Urinary bladder (tissue), 4 donors: ENCODE measurements at places on chromosomes 5 and 9.

DNA sequence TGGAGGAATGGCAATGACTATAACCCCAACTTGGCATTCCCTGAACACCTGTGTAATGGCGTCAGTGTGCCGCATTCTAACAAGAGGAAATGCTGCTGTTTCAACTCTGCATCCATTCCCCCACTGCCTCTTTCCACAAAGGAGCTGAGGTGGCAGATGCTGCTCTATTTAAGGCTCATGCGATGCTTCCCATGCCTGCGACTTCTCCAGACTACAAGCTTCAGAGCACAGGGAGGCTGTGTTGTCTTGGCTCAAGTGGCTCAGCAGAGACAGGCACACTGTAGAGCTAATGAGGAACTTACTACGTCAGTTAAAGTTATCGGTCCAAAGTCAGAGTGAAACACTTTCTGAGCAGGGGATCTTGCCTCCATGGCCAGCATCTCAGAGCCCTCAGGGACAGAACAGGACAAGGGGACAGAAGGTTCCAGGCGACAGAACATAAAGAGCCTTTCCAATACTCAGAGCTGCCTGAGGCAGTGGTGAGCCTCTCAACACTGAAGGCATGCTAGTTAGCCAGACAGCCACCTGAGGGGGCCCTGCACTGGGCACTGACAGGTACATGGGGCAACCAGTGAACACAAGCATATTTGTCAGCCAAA is 21.8 kb downstream of the TNIP1 start:
- no peak for DNase-seq

DNA sequence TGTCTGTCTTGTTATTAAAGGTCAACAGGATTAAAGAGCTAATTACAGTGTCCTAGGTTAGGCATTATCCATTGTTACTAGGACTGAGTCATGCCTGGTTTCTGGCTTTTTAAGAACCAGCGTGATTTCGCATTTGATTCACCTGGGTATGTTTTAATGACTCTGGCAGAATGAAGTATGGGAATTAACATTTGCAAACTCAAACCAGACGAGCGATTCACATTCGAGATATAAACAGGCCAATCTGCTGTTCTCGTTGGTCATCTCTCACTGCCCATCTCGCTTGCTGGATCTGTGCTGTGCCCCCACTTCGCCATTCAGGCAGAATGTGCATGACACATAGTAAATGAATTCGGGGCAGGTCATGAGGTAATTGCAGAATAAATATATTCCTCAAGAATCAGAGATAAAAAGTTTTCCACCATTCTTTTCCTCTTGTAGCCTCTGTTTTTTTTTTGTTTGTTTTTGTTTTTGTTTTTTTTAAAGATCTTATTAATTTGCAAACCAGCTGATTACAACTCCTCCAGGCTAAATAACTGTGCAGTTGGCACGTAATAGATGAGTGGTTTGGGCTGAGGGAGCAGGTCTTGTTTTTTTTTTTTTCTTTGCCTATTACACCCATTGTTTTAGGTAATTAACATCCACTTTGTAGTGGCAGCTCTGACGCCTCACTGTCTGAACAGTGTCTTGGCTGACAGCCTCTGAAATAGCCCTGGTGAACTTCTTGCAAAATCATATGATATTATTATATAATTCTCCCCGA is 313.5 kb upstream of the MSX2 start:
- DNase-seq = no peak

- DNase-seq = no peak
Observed at GRCh38 chr5:59173578-59173977, 590.7 kb downstream of the RAB3C start.

DNA sequence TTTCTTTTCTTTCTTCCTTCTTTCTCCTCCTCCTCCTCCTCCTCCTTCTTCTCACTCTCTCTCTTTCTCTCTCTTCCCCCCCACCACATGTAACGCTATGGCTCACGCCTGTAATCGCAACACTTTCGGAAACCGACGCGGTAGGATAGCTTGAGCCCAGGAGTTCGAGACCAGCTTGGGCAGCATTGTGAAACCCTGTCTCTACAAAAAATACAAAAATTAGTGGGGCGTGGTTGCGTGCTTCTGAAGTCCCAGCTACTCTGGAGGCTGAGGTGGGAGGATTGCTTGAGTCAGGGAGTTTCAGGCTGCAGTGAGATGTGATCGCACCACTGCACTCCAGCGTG is 736 bp upstream of the GLDC start:
- no peak for DNase-seq

DNA sequence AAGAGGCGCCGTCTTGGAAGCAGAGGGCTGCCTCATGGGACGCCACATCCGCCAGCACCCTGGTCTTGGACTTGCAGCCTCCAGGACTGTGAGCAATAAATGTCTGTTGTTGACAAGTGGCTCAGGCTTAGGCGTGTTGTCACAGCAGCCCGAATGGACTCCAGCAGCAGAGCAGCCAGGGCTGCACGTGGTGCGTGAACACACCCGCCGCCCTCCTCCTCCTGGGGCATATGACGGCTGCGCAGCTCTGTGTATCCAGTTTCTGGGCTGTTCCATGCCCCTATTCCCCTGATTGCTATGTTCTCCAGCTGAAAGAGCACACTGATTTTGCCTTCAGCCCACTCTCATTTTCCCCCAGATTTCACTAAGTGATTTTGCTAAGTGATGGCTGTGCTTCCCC is 36.0 kb upstream of the CLPTM1L start:
- DNase-seq = no peak

DNA sequence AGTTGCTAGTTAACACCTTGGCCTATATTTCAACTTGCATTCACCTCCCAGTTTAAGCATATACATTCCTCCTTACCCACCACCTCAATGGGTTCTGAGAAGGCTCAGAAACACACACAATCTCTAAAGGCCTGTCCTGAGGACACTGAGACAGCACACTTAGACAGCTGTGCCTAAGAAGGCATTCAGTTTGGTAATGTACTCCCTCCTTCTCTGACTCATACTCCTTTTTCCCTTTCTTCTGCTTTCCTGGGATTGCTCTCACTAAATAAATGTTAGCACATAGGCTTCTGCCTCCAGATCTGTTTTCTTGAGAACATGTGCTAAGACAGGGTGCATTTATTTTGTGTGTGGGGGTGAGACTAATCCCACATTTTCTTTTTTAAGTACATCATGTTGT is 456.8 kb upstream of the CDH6 start:
- DNase-seq = no peak

- DNase-seq = no peak
Observed at GRCh38 chr5:45643056-45643455, 53.1 kb downstream of the HCN1 start.

DNA sequence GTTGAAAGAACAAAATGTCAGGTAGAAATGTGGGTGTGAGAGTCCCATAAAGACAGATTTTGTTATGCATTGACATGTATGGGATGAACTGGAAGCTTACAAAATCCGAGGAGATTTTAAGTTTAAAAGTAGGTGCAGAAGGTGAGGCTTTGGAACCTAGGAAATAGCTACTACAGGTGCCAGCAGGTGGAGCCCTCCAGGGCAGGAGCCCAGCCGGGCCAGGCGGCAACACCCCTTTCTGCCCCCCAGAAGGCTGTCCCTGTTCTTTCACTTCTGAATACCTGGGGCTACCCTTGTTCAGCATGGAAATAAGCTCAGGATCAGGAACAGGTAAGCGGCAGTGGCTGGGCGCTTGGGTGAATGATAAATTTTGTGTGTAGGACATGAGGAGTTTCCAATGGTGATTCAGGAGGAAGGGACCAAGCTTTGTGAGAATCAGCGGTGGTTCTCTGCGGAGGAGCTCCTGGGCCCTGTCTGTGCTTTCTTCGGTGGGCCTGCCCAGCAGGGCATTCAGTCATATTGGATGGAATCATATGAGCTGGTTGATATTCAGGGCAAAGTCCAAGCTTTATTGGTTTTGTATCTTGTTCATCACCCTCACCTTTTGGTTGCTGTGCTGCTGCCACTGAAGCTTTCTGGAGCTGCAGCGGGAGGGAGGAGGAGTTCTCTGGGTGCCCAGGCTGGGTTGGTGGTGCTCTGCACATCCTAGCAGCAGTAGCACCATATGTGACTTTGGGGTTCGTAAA is 12.3 kb downstream of the PCBD2 start:
- DNase-seq = no peak

GRCh38 chr5:149434162-149435014 is 55.3 kb upstream of the IL17B start:
- no peak for DNase-seq

DNA sequence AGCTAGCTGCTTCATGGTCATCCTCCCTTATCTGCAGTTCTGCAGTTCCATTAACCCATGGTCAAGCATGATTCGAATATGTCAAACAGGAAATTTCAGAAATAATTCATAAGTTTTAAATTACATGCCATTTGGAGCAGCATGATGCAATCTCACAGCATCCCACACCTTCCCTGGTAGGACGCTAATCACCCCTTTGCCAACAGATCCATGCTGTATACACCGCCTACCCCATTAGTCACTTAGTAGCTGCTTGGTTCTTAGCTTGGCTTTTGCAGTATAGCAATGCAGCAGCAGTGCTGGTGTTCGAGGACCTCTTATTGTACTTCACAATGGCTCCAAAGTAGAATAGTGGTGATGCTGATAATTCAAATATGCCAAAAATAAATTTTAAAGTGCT is 739.7 kb upstream of the CDH9 start:
- no peak for DNase-seq

DNA sequence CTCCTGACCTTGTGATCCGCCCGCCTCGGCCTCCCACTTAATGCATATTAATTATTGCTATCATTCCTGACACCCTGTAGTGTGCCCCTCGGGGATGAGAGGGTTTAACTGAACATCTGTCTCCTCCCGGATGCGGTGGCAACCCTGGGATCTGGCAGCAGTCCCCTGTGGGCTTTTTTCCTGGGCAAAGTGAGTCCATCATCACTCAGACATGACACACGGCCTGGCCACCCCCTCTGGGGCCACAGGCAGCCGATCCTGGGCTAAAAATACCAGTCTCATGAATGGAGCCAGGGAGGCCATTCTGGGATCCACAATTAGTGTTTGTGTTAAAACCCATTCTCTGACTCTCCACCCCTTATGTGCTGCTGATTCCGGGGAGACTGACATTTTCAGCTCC is 161.2 kb downstream of the RGS3 start:
- DNase-seq = no peak

- no peak for DNase-seq
Observed at GRCh38 chr5:44911501-44911900, 102.8 kb downstream of the MRPS30 start.

- no peak for DNase-seq
Observed at GRCh38 chr5:148343603-148344487, 8.5 kb downstream of the SPINK9 start.

- no peak for DNase-seq
Observed at GRCh38 chr9:110753731-110754231, 85.2 kb downstream of the MUSK start.

- no peak for DNase-seq
Observed at GRCh38 chr5:142073362-142073988, 35.1 kb upstream of the NDFIP1 start.

DNA sequence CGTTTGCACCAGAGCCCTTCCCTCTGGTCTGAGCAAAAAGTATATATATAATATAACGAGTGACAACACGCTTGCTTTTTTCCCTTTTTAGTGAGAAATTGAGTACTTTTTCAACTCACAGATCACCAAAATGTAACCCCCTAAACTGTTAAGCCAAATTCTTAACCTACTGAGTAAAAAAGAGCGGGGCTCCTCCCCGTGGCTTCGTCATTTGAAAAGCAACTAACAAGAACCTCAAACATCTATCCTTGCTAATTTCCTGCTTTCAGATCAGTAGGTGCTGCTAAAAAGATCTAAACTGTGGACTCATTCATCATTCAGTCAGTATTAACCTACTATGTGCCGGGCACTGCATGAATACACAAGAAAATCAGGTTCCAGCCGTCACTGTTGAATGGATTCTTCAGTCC is 1.0 kb upstream of the PTBP3 start:
- no peak for DNase-seq

GRCh38 chr5:54870271-54870670 is 115.1 kb downstream of the ESM1 start:
- DNase-seq = no peak

- no peak for DNase-seq
Observed at GRCh38 chr5:20469792-20470191, 481.8 kb upstream of the CDH18 start.

GRCh38 chr5:761059-761771 is 23.3 kb downstream of the ZDHHC11B start:
- DNase-seq = no peak

DNA sequence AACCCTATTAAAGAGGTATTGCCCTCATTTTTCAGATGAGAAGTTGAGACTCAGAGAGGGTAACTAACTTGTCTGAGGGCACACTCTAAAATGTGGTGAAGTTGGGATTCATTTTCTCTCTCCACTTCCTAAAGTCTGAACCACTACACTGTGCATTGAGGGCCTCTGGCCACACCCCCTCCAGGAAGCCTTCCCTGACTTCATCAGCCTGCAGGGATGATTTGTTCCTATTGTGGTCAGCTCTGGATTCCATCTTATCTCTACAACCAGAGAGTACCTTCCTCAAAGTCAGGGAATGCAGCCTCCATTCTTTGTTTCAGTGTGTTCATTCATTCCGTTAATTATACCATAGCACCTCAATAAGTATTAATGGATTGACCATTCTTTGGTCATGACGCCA is 356.0 kb upstream of the PANK3 start:
- DNase-seq = no peak

- DNase-seq = no peak
Observed at GRCh38 chr5:170067152-170067551, 38.5 kb upstream of the FOXI1 start.

DNA sequence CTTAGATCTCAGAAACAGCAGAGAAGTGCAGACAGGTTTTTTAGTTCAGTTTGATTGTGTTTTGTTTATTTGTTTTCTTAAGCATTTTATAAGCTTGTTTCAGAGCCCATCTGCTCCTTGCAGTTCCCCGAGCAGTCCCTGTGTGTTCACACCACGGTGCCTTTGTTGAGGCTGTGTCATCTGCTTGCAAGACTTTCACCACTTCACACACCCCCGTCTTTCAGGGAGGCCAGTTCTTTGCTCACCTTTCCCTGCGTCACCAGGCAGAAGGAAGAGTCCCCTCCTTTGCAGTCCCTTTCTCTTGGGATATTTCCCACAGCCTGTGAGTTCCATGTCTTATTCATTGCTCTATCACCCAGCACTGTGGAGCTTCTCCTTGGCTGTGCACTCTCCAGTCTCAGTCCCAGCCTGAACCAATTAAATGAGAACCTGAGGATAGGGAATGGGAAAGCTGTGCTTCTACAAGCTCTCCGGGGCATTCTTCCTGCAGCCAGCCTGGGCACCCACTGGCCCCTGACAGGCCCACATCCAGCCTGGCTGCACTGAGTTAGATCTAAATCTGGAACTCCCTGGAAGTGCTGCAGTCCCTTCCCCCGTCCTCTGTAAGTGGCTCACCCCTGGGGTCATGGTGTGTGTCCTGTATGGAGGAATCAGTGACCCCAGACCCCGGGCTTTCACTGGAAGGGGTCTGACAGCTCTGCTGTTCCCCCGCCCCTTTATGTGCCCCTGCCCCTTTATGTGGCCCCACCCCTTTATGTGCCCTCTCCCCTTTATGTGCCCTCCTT is 5.5 kb downstream of the MVB12B start:
- DNase-seq = no peak

DNA sequence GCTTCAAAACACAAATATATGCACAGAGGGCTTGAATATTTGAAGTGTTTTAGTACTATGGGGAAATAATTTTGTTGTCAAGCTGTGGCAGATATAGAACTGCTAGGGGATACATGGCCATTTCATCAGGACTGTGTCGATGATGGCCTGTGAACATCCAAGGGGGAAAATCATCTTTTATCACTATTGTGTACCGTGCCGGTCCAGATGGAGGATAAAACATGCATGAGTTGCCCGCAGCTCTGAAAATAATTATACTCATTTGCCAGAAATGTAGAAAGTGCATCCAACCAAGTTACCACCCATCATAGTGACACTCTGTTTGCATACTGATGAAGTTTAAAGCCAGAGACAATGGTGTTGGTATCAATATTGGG is 405.9 kb downstream of the ZSWIM6 start:
- DNase-seq = no peak

- DNase-seq = no peak
Observed at GRCh38 chr9:33837138-33837537, 20.2 kb downstream of the UBE2R2 start.
